ENCODE measurements at places on chromosomes 3 and 15. TPM values are rescaled to one million over a fixed set of nuclear protein-coding genes. Genes with fewer than 3 reads are reported as not detected.

Gene ZNF621
- total RNA-seq: 20.1 TPM

Gene SLC28A1
- total RNA-seq: not detected

Gene PRTG
- 8.6 TPM for total RNA-seq

Gene LZTFL1
- total RNA-seq: 22.8 TPM

Gene EOMES
- 1.2 TPM for total RNA-seq

Gene TMEM212
- not detected for total RNA-seq

Gene GOLGA8S
- 0.20 TPM for total RNA-seq

Gene CISH
- 71.6 TPM for total RNA-seq

Gene USP50
- total RNA-seq: not detected

Gene RTP1
- total RNA-seq: not detected

Gene CCNB2
- 1.7 TPM for total RNA-seq

Gene ABI3BP
- total RNA-seq: 207 TPM

Gene GRIP2
- total RNA-seq: 0.52 TPM

Gene MST1
- 23.7 TPM for total RNA-seq

Gene COL8A1
- 95.1 TPM for total RNA-seq

GRCh38 chr3:172151651-172152649, 112.6 kb downstream of the FNDC3B start:
- no peaks in the 10 kb centered on the region for H3K36me3 ChIP-seq
- DNase-seq: no peak
- peak overlapping the region; percentile 80 for H3K27ac ChIP-seq
- no peaks in the 10 kb centered on the region for H3K27me3 ChIP-seq

GRCh38 chr15:71114066-71114680, 1.1 kb upstream of the THSD4 start:
- DNase-seq: no peak
- no peaks in the 10 kb centered on the region for H3K36me3 ChIP-seq
- H3K27me3 ChIP-seq: no peaks in the 10 kb centered on the region
- no peaks in the 10 kb centered on the region for H3K4me1 ChIP-seq
- H3K4me3 ChIP-seq: no peak overlapping the region

DNA sequence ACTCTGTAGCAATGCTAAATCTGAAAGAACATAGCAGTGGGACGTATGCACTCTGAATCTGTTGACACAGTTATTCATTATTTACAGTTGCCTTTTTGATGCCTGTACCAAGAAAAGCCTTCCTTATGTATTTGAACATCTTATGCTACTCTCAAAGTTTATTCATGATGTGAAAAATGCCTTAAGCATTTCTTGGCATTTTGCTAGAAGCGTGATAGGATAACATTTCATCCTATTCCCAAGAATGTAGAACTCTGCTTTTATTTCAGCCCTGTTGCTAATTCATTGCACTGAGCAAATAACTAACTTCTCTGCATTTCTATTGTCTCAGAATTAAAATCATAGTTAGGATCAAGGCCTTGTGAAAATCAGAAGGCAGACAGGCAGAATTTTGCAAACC, 105.5 kb downstream of the STRIT1 start:
- no peaks in the 10 kb centered on the region for H3K36me3 ChIP-seq
- H3K4me1 ChIP-seq: no peaks in the 10 kb centered on the region
- H3K27me3 ChIP-seq: no peaks in the 10 kb centered on the region
- DNase-seq: no peak
- H3K27ac ChIP-seq: no peak overlapping the region

DNA sequence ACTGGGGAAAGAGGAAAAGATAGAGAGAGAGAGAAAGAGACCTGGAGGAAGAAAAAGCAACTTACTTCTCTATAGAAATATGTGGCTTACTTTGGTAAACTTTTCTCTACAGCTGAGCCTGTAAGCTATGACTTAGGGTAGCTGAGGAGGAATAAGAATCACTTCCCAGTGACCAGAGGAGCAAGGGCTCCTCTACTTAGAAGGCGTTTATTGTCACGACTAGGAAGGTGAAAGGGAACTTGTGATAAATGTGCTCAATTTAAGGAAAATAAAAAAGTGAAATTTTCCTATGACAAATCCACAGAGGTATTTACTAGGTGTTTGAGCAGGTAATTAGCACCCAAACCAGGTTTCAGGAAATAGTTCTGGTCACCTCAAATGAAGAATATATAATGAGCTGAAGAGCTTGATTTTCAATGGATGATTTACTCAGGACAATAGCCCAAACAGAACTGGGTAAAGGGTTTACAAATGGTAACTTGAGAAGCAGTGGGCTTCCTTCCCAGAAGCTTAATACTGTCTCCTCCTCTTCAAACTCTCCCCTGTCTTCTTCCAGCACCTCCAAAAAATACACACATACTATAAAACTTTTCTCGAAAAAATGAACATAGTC, 46.1 kb downstream of the SOX2 start:
- peaks cover 23% of the 10 kb centered on the region for H3K27me3 ChIP-seq
- no peak overlapping the region for H3K27ac ChIP-seq
- no peak for DNase-seq
- no peaks in the 10 kb centered on the region for H3K36me3 ChIP-seq
- no peaks in the 10 kb centered on the region for H3K4me1 ChIP-seq

GRCh38 chr3:141326626-141327025, 41.7 kb upstream of the ZBTB38 start:
- H3K27ac ChIP-seq: no peak overlapping the region
- no peaks in the 10 kb centered on the region for H3K27me3 ChIP-seq
- no peak for DNase-seq
- no peaks in the 10 kb centered on the region for H3K36me3 ChIP-seq
- H3K4me3 ChIP-seq: no peak overlapping the region
- no peaks in the 10 kb centered on the region for H3K4me1 ChIP-seq

DNA sequence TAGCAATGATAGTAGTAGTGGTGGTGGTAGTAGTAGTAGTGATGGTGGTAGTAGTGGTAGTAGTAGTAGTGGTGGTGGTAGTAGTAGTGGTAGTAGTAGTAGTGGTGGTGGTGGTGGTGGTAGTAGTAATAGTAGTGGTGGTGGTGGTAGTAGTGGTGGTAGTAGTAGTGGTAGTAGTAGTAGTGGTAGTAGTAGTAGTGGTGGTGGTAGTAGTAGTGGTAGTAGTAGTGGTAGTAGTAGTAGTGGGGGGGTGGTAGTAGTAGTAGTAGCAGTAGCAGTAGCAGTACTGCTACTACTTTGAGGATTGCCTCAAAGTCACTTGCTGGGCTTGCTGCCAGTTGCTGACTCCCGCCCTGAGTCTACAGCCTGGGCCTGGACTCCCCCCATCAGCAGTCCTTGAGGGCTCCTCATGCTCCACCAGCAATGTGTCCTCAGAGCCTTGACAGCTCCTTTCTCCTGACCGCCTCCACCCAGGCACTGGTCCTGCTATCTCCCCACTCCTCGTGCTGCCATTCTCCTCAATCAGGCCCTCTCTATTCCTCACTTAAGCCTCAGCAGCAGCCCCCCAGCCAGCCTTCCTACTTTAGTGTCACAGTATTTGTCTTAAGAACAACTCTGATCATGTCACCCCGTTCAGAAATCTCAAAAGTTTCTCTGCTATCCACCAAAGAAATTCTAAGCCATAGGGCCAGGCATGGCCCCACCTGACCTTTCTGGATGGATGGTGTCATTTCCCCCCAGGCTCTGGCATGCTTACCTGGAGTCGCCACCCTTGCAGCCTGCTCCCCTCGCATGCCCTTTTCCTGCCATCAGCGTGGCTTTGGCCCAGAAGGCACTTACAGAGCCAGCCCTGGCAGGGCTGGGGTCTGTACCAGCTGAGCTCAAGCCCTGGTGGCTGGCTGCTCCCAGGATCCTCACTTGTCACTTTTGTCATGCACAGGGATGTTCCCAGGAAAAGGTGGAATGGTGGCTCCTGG, 45.6 kb downstream of the DLEC1 start:
- H3K4me1 ChIP-seq: no peaks in the 10 kb centered on the region
- DNase-seq: peak; percentile 64
- no peak overlapping the region for H3K4me3 ChIP-seq
- no peak overlapping the region for H3K27ac ChIP-seq
- no peaks in the 10 kb centered on the region for H3K36me3 ChIP-seq

GRCh38 chr3:120730576-120731542, 11.5 kb downstream of the RABL3 start:
- H3K36me3 ChIP-seq: no peaks in the 10 kb centered on the region
- H3K27ac ChIP-seq: no peak overlapping the region
- DNase-seq: no peak
- no peaks in the 10 kb centered on the region for H3K27me3 ChIP-seq
- no peaks in the 10 kb centered on the region for H3K4me1 ChIP-seq

DNA sequence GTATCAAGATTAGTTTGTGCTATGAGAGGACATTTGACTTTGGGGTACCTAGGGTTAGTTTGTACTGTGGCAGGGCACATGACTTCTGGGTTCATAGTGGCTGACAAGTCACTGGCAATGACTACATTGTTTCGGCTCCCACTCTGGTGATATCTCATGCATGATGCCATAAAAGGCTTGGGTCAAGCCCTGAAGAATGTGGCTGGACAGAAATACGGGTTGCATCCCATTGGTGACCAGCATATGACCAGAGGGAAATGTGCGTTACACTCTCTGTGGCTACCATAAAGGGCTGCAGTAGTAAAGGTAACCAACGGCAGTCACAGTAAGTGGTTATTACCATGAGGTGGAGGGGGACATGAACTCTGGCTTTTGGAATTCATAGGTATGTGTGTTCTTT, 18.4 kb downstream of the THOC7 start:
- H3K4me1 ChIP-seq: no peaks in the 10 kb centered on the region
- no peak overlapping the region for H3K4me3 ChIP-seq
- no peaks in the 10 kb centered on the region for H3K36me3 ChIP-seq

- peaks cover 20% of the 10 kb centered on the region for H3K4me1 ChIP-seq
- DNase-seq: no peak
- no peaks in the 10 kb centered on the region for H3K27me3 ChIP-seq
Observed at GRCh38 chr3:46301122-46301835, 52.6 kb upstream of the CCR2 start.

- no peaks in the 10 kb centered on the region for H3K27me3 ChIP-seq
- no peaks in the 10 kb centered on the region for H3K36me3 ChIP-seq
- no peak overlapping the region for H3K4me3 ChIP-seq
- no peak for DNase-seq
Observed at GRCh38 chr3:11671648-11672100, 28.0 kb upstream of the VGLL4 start.

DNA sequence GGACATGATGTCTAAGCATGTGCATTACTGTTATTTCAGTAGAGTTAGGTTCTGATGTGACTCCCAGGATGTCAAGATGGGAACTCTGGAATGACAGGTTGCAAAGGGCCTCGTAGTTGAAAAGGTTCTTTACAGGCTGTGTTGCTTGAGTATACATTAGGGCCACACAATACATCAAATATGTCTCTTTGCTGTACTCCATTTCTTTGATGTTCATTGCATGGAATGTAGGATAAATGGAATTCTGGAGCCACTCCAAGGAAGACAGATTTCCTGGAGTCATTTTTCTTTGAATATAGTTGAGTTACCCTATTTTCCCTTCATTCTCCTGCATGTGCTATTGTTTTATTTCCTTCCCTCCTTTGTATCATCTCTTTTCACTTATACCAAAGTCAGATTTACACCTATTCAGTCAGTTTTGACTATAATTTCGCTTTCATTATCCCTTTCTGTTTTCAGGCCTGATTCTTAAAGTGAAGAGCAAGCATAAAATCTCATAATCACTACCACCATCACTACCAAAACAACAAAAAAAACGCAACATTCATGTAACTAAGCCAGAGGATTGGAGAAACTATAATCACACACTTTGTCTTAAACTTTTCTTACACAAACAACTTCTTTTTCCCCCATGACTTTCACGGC, 61.2 kb upstream of the PTX3 start:
- no peaks in the 10 kb centered on the region for H3K27me3 ChIP-seq
- no peak overlapping the region for H3K4me3 ChIP-seq

DNA sequence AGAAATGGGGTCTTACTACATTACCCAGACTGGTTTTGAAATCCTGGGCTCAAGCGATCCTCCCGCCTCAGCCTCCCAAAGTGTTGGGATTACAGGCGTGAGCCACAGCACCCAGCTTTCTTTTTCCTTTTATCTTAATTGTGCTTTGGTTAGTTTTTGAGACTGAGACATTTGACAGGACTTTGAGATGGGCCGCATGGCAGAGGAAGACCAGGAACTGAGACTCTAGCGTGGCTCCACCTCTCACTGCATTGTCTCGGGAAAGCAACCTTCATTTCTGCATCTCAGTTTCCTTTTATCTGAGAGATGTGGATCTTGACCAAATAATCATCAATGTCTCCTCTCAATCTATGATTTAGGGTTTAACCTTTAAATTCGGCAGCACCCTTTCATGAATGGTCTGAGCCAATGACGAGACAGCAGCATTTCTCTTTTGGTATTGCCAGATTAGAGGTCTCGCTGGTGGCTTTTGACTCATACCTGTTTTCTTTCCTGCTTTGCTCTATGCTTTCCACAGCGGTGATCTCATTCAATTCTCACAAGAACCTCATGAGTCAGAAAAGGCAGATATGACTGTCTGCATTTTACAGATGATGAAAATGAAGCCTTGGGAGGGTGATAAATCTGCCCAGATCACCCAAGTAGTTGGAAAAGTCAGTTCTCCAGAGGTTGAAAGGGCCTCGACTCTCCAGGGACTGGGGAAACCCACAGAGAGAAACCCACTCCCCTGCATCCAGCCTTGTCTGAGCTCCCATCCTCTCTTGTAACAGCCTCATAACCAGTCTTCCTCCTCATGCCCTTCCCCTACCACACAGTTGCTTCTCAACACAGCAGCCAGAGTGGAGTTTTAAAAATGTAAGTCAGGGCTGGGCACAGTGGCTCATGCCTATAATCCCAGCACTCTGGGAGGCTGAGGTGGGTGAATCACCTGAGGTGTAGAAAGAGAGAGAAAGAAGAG, 84.8 kb upstream of the FOXB1 start:
- no peaks in the 10 kb centered on the region for H3K4me1 ChIP-seq
- no peak overlapping the region for H3K4me3 ChIP-seq
- H3K27ac ChIP-seq: no peak overlapping the region
- H3K36me3 ChIP-seq: no peaks in the 10 kb centered on the region
- DNase-seq: no peak

All from upper lobe of right lung (tissue), 1 donor.